Effector CD4-positive, alpha-beta T cell (primary cell): ENCODE measurements at places on chromosomes 2 and 18.

GRCh38 chr2:12176623-12177454, 430.4 kb downstream of the LPIN1 start:
- no peak for DNase-seq

GRCh38 chr2:207183506-207183905, 17.8 kb upstream of the KLF7 start:
- DNase-seq: no peak

- DNase-seq: no peak
Measured at GRCh38 chr2:73896362-73897239, 3.8 kb downstream of the ACTG2 start.

GRCh38 chr2:191318729-191319078, 73.5 kb downstream of the MYO1B start:
- no peak for DNase-seq

- no peak for DNase-seq
Measured at GRCh38 chr2:26347286-26347865, 787 bp upstream of the ADGRF3 start.

GRCh38 chr18:22300665-22301636, 116.8 kb downstream of the CTAGE1 start:
- no peak for DNase-seq

DNA sequence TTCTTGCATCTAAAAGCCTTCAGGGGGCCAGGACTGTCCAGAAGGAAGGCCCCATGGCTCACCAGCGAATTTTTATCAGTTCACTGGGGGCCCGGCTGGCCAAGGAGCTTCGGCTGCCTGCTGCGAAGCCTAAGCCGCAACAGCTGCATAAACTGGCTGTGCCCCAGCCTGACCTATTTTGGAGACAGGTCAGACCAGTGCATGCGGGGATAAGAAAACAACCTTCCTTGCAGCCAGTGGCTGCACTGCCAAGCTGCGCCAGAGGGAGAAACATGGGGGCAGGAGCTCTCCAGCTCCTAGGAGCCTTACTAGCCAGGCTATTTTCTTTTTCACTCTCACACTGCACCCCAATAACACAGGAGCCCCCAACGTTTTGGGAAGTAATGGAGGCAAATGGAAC, 15.2 kb downstream of the PAX3 start:
- no peak for DNase-seq

GRCh38 chr2:1538663-1539062, 125.4 kb downstream of the TPO start:
- DNase-seq: no peak

DNA sequence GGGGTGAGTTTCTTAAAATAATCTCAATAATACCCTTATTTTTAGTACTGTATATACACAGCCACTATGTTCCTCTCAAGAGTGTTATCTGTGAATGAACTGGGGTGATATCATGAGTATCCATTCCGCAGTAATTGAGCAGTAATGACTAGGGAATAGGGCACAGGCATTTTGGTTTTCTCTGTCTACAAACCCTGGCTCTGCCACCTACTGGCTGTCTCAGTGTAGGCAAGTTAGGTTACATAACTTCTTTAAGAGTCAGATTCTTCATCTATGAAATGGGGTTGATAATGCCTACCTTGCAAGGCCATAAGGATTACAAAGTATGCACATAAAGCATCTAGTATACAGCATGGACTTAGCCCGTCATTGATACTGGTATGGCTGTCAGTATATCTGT, 555.8 kb downstream of the NRXN1 start:
- DNase-seq: no peak

DNA sequence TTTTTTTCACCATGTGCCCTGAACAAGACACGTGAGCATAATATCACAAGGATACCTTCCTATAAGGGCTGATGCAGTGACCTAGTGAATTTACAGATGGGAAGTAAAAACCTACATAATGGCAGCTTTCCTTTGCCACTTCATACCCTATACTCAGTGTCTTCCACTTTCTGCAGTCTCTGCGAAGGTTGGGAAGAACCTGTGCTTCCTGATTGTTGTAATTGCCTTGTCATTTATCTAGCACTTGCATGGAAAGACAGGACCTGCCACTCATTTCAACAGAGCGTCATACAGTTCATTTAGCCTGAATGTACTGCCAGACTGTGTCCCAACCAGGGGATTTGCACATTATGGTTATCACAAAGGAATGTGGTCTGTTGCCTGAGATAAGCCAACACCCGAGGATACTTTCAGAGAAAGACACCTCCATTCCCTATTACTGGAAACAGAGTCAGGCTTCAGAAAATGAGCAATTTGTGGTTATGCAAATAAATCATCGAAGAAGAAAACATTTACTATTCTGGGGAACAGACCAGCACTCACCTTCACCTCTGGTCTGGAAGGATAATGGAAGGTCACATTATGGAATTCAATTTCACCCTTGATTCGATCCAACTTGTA, 55.0 kb downstream of the ABCB11 start:
- no peak for DNase-seq
